ENCODE measurements at places on chromosomes 3 and 15.

- no peak for DNase-seq
Observed at GRCh38 chr3:191269289-191270085, 59.7 kb upstream of the CCDC50 start.

GRCh38 chr3:9439331-9439730 lies 41.9 kb downstream of the SETD5 start:
- DNase-seq: no peak

DNA sequence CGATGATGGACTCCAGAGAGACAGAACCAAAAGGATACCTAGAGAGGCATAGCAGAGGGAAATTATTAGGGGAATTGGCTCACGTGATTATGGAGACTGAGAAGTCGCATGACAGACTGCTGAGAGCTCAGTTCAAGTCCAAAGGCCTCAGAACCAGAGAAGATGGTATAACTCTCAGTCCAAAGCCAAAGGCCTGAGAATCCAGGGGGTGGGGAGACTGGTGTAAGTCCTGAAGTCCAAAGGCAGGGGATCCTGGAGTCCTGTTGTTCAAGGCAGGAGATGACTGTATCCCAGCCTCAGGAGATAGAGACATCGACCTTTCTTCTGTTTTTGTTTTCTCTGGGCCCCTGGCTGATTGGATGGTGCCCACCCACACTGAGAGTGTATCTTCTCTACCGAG lies 1.2 kb upstream of the KLHL6 start:
- no peak for DNase-seq

- no peak for DNase-seq
Observed at GRCh38 chr3:84724877-84725276, 233.9 kb upstream of the CADM2 start.

GRCh38 chr3:99313485-99313884 lies 324.9 kb upstream of the COL8A1 start:
- DNase-seq: no peak

GRCh38 chr15:57857871-57858270 lies 151.4 kb downstream of the POLR2M start:
- no peak for DNase-seq

DNA sequence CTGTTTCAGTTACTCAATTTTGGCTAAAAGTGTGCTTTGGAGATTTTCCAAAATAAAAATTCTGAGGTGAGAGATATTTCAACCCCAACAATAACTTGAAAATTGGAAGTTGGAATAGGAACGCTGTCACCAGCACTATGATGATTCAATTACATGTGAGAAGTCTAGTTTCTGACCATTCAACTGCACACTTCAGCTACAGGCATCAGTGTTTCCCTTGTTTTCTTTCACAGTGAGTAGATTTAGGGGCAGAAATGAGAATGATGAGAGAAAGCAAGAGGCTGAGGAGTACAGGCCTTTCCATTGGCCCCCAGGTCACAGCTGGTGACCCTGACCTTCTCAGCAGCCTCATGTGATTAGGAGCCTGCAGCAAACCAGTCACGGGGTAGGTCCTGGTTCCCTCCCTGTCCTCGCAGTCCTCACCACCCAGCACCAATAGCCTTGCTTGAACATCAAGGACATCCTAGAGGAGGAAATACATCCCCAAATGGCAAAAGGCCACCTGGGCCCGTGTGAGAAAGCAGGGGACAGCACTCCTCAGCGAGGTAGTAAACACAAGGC lies 10.0 kb upstream of the FILIP1L start:
- no peak for DNase-seq

DNA sequence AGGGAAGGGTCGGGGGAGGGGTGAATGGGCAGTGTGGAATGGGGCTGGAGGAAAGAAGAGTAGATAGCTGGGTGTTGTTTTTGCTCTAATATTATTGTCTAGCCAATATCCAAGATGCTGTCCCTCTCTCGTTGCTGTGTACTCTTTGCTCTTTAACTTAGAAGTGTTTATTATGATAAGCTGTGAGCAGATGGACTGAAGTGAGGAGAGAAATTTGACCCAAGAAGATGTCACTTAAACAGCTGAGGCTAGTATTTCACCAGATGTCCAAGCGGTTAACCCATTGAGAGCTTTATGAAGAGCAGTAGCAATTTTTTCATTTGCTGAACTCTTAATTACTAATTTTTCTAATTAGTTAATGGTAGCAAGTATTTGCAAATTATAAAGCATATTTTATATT lies 212.2 kb upstream of the TP63 start:
- no peak for DNase-seq

DNA sequence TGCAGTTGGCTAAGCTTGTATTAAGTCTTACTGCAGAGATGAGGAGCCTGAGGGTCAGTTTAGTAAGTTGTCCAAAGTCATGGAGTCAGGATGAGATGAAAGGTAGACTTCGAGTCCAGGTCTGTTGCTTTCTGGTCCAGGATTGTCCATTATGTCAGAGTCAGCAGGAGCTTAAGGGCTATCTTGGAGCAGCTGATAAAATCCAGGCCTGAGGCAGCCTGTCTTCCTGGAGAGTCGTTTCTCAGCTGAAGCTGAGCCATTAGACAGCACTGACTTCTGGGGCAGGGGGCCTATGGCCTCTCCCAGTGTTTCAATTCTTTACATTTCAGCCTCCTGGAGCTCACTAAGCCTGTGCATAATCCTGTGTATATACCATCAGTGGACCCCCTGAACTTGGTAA lies 219.5 kb upstream of the GAP43 start:
- DNase-seq: no peak

DNA sequence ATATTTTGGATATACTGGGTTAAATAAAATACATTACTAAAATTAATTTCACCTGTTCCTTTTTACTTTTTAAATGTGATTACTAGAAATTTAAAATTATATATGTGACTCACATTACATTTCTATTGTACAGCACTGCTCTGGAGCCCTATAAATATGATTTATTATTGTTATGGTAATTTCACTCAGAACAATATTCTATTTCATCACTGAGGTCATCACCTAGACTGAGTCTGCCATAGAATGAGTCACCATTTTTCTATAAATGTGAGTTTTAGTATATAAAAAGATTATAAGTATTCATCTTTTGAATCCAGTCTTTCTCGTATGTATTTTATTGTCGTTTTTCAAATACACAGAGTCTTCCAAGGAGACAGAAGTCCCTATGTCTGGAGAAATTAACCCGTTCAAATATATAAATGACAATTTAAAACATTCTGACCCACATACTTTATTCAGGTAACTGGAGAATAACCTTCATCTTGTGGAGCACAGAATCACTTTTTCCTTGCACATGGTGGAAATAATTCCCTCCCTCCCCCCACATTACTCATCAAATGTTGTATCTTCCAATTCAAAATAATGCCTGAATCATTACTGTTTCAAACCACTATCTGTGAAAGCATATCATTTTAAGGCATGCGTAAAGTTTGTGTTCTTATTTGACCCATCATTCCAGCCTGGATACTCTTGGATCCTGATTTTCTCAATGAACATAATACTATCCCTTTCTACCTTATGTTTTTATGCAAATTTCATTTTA lies 30.0 kb downstream of the CHST14 start:
- no peak for DNase-seq

DNA sequence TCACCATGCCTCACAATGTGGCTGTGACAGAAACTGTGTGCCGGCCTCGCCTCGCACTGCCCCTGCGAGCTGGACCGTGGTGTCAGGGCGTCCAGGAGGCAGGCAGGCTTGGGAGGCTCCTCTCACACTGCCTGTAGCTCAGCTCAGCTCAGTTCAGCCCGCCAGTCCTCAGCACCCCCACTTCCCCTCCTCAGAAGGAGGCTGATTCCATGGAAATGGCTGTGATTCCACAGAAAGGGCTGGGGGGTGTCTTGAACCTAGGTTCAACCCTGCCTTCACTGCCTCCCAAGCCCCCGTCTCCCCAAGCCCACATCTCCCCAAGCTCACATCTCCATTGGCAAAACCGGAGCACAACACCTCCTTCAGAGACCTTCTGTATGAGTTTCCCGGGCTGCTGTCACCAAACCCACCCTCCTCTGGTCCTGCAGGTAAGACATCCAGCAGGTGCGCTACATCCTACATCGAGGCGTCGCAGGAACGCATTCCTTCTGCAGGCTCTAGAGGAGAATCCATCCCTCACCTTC lies 94.0 kb downstream of the OCA2 start:
- DNase-seq: no peak

DNA sequence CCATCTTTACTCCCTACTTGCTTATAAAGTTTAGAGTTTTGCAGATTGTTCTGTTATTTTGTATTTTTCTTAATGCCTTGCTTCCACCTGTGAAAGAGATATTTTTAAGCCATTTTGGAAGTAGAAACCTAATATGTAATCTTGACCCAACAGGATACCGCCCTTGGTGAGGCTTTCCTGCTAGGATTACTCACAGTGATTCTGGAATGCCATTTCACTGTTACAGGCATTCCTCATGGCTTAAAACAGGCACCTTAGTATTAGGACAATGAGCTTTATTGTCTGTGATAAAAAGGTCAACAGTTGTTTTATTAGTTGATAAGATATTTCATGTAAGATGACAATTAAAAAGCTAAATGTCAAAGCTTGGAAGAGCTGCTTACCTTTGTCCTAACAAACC lies 58.2 kb downstream of the PHLDB2 start:
- no peak for DNase-seq

DNA sequence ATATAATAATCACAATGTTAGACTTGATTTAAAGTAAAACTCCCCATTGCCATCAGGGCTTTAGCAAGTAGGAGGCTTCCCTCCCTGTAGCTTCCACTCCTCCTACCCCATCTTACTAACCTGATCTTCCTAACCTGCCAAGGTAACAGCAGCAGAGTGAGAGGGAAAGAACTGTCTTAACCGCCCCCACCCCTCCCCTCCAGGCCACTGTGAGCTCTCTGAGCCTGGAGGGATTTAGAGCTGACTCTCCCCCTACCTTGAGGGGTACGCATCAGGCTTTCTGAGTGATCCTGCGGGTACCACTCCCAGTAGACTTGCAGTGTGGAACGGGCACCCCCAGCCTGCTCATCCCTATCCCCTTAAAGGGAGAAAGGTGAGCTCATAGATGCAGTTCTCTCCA lies 11.4 kb upstream of the PRSS50 start:
- DNase-seq: no peak

DNA sequence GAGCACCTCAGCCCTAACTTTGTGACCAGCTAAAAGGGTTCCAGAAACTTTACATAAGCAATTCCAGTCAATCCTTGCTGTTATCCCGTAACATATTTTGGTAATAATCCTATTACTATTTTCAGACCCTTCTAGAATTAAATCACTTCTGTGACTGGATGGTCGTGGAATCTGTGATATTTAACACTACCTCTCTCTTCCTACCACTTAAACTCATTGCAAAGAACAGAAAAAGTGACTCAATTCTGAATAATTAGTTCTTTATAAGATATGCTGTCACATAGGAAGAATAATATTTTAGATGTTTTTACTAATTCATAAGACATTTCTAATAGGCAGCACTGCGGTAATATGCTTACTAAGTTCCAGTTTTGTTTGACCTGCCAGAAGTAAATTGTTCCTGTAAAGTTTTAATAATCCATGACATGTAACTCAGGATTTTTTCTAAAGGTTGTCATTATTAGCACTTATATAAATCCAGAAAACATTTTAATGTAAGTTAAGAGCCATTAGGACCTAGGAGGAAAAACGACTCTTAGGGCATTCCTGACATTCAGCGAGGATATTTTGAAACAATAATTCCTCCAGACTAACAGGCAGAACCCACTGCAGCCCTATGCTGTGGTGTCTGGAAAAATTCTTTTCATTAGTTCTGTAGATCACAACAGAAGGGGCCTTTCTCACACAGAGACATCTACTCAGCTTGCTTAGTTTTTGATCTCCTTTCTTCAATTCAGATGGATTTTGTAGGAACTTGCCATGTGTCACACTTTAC lies 113.3 kb upstream of the MBNL1 start:
- DNase-seq: no peak

DNA sequence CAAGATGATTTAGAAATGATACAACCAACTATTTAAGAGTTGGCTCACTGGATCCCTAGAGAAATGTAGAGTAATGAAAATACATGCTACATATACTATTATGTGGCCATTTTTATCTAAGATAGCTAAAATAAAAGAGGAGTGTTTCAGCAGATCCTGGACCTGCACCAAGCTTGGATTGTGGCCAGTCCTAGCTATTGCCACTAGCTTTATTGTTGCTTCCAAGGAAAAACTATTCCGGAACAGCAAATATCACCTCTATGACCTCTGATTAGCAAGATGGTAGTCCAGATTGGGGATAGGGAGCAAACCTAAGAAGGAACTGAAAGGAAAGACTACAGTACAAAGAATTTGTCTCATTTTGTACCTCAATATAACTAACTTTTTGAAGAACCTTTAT lies 63.7 kb upstream of the NDN start:
- no peak for DNase-seq

- no peak for DNase-seq
Observed at GRCh38 chr15:85029221-85029620, 47.6 kb downstream of the PDE8A start.

GRCh38 chr3:31106912-31107311 lies 212.5 kb upstream of the GADL1 start:
- DNase-seq: no peak

GRCh38 chr3:187838016-187838540 lies 92.8 kb upstream of the BCL6 start:
- DNase-seq: no peak

GRCh38 chr3:169907944-169908343 lies 3.4 kb upstream of the SAMD7 start:
- DNase-seq: no peak

DNA sequence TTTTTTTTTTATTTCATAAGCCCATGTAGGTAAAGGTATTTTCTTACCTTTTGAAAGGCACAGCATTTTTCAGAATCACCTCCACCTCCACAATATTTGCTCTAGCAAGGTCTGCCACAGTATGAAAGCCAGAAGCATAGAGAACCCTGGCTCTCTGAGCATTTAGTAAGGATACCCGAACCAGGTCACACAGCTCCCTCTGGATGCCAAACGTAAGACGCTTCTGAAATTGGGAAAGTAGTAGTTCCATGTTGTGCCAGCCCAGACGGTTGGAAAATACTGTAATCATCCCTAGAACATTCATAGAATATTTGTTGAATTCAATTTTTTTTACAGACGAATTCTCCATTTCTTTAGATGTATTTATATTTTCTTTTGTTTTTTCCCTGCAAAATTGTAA lies 52.4 kb downstream of the POLQ start:
- DNase-seq: no peak

DNA sequence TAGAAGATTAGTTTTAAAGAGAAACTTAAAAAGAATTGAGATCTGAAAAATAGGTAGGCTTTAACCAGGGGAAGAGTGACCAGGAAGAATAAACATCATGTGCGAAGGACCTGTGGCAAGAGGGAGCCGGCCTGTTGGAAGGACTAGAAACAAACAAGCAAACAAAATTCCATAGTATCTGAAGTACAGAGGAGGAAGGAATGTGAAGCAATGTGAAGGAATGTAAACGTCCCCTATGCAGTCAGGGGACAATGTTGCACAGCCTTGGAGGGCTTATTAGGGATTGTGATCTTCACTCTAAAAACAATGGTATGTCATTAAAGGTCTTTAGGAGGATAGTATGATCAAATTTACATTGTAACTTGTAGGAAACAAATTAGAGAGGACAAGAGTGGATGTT lies 84.4 kb upstream of the PLCL2 start:
- DNase-seq: no peak

DNA sequence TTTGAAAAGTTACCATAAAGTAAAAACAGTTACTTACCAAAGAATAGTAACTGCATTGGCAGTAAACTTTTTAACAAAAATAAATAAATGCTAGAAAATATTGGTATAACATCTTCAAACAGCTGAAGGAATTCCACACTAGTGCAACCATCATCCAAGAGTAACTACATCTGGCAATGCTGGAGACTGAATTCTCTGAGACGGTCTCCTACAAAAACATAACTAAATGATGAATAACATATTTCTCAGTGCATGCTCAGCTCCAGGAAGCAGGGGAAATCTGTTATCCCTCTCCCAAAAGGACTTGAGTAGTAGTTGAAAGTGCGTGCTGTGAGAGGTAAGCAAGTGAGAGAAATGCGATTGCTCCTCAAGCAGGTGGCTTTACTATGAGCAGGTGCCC lies 526.8 kb upstream of the CCDC54 start:
- DNase-seq: no peak
